SW 1271 (cell line): ENCODE measurements at places on chromosomes 3 and 15.
A peak's percentile ranks its signal among the peaks of the same experiment; 100 is the strongest.

GRCh38 chr15:101045236-101045646 lies 126.1 kb downstream of the LRRK1 start:
- DNase-seq, result no peak

- DNase-seq, result no peak
These were observed 47.5 kb upstream of the LIMD1 start for GRCh38 chr3:45546716-45547701.

DNA sequence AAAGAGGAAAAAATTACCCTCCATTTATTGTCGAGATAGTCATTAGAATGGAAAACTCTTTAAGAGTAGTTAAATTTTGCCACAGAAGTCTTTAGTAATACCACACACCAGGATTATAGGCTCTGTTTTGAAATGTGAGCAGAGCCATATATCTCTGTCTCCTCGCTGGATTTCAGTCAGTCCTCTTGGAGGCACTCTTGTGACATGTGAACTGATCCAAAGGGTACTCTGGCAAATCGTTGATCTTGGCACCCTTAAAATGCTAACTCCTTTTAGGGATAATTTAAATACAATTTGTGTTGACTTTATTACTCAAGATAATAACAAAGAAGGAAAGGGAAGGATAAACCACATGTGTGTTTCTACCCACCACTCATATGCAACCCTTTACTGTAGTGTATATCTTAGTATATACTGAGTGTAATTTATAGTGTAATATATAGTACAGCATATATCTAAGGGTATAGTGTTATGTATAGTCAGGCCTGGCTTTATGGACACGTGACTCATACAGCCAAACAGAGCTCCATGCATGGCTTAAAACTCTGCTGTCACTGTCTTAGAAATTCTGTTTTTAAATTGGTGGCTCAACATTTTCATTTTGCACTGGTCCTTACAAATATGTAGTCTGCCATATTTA lies 12.3 kb upstream of the KPNA4 start:
- DNase-seq, result no peak

DNA sequence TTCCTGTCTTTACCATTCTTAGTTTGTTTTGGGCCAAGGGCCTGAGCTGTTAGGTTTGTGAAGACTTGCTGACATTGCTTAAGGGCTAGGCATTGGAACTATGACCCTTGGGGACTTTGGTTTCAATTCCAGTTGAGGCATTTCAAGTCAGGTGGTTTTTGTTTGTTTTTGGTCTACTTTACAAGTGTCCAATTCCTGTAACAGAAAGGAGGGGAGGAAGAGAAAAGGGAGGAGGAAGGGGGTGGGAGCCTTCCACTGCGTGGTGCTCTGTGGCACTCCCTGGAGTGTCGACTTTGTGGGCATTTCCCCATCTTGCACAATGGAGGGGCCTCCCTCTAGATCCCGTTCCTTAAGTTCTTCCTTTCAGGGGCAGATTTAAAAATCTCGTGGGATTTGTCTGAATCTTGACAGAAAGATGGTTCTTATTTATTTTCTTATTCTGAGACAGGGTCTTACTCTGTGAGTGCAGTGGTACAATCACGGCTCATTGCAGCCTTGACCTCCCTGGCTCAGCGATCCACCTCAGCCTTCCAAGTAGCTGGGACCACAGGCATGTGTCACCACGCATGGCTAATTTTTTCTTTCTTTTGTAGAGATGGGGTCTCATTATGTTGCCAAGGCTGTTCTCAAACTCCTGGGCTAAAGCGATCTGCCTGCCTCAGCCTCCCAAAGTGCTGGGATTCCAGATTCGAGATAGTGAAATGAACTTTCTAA lies 59.5 kb upstream of the RYK start:
- DNase-seq, result no peak

DNA sequence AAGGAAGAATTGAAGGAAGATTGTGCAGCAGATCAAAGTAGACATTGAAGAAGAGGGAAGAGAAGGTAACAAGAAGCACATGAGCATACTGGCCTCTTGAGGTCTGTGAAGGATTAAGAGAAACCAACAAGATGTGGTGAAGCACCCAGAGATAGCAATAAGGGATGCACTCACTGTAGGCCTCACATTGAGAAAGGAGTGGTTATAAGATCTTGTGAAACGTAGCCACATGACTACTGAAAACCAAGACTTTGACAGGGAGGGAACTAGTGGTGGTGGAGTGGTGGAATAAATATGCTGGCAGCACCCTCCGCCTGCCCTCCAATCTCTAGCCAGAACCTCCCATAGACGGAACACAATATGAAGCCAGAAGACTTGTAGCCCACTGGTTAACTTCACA lies 651.2 kb downstream of the DIPK2A start:
- DNase-seq, result no peak

- peak; percentile 83 for DNase-seq
These were observed 28.5 kb upstream of the SLC7A14 start for GRCh38 chr3:170614214-170614966.

DNA sequence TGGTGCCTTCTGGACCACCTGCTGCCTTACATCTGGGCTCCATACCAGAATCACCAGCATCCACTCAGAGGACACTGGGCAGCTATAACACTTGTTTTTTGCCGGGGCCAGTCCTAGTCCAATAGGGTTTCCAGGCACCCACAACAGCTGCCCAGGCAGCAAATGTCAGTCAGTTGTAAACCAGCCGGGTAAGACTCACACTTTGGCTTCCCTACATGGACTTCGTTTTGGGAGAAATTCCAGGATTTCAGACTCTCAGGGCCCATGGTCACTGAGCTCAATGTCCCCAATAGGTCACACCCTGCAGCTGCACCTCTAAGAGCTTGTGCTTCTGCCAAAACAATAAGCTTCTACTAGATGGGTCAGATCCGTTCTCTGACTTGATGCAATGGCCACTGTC lies 83.8 kb downstream of the FAM174B start:
- no peak for DNase-seq

GRCh38 chr3:44954962-44955361 lies 21.0 kb downstream of the ZDHHC3 start:
- no peak for DNase-seq
